ENCODE measurements at places on chromosomes 1 and 21.

- DNase-seq = no peak
These were observed 14.5 kb downstream of the KIAA0040 start for GRCh38 chr1:175178056-175178455.

DNA sequence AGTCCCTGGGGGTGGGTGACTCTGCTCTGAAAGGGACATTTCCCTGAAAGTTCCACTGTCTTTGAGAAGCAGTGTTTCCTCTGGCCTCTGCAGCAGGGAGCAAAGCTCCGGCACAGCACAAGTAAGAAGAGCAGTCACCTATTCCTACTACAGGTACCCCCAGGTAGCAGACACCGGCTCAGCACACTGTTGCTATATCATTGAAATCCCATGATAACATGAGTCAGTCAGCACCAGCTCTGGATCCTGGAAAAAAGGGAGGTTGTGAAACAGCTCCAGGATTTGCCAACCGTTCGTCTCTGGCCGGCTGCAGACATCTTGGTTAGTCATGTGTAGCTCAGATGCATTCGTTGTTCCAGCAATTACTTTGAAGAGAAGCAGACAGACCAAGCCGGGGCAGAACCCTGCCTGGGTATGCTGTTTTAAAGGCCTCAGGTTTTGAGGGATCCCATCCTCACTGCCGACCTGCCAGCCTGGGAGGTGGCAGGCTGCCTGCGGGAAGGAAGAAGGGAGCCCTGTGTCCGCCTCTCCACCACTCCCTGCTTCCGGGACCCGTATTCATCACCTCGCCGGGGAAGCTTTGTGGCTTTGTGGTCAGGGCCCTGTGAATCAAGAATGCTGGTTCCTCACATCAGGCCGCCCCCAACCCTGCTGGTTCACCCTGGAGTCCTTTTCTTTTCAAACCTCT, 139.2 kb downstream of the CLIC6 start:
- peak; percentile 97 for DNase-seq

DNA sequence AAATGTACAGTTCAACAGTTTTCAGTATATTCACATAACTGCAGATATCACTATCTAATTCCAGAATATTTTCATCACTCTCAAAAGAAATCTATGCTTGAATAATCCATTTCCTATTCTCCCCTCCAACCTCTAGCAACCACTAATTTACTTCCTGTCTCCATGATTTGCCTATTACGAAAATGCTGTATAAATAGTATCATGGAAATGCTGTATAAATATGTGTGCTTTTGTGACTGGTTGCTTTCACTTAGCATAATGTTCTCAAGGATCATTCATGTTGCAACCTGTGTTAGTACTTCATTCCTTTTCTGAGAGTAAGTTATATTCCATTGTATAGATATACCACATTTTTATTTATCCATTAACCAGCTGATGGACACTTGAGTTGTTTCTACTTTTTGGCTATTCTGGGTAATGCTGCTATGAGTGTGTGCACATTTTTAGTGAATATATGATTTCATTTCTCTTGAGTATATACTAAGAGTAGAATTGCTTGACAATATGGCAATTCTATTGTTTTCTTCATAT, 115.6 kb downstream of the TNFSF18 start:
- DNase-seq = peak; percentile 33

GRCh38 chr1:226104671-226105121, 42.2 kb downstream of the H3-3A start:
- no peak for DNase-seq

DNA sequence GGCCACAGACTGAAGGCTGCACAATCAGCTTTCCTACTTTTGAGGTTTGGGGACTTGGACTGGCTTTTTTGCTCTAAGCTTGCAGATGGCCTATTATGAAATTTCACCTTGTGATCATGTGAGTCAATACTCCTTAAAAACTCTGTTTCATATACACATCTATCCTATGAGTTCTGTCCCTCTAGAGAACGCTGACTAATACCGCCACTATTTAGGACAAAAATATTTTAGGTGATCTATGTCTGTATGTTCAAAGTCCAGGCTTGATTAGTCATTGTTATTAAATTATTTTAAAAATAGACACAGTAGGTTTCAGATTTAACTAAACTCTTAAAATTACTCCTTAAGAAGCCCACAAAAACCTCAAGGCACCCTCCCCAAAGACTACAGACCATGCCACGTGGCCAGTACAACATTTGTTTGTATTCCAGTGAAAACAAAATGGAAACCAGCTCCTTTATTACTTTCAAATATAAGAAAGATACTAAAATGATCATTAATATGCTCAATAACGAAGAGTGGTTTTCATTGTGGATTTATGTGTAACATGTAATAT, 63.1 kb downstream of the TMPRSS15 start:
- DNase-seq = peak; percentile 10

DNA sequence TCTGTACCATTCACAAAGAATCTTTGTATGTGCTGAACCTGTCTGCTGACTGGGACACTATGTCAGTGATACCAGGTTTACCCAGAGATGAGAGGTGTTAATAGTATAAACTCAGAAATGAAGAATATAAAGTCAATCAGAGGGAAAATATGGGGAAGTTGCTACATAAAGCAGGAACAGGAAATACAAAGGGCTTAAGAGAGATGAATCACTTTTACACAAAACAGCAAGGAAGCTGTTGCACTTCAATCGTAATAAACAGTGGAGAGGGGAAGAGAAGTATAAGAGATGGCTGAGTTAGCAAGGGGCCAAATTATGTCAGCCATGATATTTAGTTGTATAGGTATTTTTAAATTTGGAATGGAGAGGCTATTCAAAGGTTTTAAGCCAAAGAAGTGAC, 890.2 kb upstream of the NCAM2 start:
- DNase-seq = no peak

GRCh38 chr1:51627672-51628071, 10.8 kb downstream of the OSBPL9 start:
- DNase-seq = peak; percentile 80

GRCh38 chr1:91498498-91499245, 2.0 kb upstream of the CDC7 start:
- DNase-seq = no peak

GRCh38 chr1:158809256-158809655, 21.9 kb upstream of the MNDA start:
- no peak for DNase-seq

DNA sequence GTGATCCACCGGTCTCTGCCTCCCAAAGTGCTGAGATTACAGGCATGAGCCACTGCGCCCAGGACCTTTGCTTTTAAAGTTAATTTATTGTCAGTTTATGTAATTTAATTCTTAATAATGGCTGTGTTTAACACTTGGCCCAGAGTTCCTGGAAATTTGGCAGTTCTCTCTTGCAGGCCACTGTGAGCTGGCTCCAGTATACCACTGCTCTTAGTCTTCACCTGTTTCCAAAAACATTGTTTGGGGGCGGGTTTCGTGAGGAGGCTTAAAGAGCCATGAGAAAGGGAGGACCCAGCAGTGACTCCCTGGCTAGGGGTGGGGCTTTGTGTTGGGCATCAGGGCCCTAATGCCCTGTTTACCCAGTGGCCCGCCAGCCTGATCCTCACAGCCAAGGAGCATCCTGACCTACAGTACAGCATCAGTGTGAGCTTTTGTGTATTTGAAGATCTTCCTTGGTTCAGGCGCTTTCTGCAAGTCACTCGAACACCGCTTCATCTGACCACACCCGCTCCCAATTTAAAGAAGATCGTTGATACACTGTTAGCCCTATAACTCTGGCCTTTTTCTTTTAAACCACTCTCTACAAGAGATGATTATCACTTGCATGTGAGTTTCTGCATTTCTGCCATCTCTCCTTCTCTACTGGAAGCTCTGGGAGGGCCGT, 12.0 kb upstream of the BGLAP start:
- DNase-seq = no peak

- peak; percentile 14 for DNase-seq
These were observed 40.4 kb downstream of the RIMS3 start for GRCh38 chr1:40625076-40625475.

- no peak for DNase-seq
These were observed 135.8 kb upstream of the COL6A1 start for GRCh38 chr21:45845770-45846090.

DNA sequence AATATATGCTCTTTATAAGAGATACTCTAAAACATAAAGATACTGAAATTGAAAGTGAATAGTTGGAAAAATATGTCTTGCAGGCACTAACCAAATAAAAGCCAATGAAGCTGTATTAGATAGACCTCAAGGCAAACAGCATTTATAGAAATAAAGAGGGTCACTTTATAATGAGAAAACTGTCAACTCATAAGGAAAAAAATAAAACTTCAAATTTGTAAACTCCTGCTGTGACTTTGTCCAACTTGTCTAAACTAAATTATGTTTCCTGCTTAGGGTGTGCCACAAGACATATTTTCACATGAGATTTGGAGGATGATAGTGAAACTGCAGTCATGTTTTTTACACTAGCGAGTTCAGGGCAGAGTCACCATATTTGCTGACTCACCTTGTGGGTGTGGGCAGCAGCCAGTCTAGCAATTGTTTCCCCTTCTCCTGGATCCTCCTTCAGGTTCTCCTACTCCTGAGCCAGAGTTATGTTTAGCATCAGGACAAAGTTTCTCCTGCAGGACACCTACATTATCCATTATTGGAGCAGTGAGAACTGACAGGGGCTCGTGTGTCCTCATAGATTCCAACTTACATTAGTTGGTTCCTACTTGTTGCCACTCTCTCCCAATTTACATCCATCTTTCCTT, 43.8 kb downstream of the CD53 start:
- DNase-seq = peak; percentile 40

DNA sequence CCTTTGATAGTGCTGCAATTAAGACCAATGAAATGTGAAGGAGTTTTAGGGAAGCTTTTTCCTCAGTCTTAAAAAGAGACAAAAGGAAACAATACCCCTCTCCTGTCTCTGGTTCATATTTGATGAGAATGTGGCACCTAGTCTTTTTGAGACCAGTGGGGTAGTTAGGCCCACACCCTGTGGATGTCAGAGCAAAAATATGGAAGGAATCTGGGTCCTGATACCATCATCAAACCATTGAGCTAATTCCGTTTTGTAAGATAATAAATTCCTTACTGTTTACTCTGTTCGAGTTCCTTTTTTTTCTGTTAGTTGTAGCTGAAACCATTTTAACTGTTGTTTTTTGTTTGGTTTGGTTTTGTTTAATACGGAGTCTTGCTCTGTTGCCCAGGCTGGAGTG, 33.3 kb downstream of the PTPRC start:
- peak; percentile 40 for DNase-seq

DNA sequence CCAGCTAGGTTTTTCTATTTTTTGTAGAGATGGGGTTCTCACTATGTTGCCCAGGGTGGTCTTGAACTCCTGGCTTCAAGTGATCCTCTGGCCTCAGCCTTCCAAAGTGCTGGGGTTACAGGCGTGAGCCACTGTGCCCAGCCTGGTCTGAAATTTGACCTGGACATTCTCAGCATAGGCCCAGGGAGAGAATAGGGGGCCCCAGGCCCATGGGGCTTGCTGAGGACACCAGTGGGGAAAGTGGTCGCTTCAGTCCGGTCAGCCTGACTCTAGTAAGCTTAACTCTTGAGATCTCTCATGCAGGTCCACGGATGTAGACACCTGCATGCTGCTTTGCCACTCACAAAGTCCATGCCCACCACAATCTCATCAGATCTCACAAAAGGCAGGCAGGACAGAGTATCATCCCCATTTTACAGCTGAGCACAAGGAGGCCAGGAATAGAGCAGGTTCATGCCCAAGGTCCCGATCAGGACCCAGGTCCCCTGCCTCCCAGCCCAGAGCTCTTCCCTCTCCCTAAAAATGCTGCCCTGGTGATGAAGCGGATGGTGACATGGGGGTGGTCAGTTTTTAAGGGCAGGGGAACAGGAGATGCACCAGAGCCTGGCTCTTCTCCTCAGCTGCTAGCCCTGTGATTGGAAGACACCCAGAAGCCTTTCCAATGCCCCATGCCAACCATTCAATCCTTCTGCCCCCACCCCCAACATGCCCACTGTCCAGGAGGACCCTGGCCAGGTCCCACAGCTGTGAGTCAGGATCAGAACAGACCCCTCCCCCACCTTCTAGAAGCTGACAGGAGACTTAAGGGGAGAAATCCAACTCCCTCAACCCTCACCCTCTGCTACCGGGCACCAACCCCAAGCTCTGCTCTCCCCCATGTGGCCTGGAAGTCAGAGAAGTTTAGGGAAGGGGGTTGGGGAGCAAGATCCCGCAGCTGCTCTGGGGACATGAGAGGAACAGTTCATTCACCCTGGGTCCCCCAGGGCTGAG, 1.8 kb downstream of the FHL3 start:
- DNase-seq = peak; percentile 33

DNA sequence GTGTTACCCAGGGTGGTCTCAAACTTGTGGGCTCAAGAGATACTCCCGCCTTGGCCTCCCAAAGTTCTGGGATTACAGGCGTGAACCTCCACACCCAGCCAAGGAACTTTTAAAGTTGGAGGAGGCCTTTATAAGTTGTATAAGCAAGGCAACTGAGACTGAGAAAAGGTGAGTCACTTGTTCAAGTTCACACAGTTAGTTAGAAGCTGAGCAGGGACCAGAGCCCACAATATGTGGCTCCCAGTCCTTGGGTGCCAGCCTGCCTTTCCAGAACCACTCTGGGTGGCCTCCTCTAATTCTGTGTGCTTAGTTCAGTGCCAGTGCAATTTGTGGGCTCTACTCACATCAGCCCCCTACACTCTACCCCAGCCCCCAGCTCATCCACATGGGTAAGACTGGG, 3.7 kb downstream of the RAB25 start:
- no peak for DNase-seq

DNA sequence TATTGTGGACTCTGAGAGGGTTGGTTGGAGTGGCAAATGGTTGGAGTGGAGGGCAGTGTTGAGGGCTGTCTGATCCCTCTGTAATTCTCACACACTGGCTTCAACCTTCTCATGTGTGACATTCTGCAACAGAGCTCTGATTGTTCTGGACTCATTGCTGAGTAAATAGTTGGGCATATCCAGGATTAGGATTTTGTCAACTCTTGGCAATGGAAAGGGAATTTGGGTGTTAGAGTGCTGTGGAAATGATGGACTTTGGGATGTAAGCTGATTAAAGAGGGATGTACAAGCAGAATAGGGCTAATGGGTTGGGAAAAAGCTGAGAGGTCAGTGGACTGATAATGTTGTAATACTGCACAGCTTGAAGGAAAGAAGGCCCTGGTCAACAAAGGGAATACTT, 16.5 kb downstream of the TLCD4 start:
- no peak for DNase-seq

DNA sequence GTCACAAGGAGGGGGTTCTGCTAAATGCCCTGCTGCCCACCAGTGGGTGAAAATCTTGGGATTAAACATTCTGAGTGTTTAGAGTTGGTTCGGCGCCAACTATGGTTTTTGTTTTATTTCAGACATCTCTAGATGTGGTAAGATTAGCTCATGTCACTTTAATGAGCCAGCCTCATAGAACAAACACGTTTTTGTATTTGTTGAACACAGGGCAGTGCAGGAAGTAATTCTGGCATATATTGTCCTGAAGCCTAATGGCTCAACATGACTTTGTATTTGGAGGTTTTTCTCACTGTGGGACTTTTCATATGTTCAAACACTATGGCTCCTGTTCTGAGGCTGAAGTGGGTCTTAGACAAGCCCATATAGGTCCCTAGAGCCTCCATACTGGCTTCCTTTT, 107.8 kb downstream of the NGF start:
- DNase-seq = no peak

DNA sequence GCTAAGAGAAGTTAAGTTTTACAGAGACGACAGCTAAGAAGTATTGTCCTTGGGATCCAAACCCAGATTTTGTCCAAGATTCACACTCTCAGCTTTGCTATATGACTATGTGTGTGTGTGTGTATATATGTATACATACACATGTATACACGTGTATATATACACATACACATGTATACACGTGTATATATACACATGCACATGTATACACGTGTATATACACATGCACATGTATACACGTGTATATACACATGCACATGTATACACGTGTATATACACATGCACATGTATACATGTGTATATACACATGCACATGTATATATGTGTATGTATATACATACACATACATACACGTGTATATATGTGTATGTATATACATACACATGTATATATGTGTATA, 3.9 kb upstream of the CACHD1 start:
- DNase-seq = no peak
